H7 (cell line): ENCODE measurements at places on chromosomes 4 and X.

DNA sequence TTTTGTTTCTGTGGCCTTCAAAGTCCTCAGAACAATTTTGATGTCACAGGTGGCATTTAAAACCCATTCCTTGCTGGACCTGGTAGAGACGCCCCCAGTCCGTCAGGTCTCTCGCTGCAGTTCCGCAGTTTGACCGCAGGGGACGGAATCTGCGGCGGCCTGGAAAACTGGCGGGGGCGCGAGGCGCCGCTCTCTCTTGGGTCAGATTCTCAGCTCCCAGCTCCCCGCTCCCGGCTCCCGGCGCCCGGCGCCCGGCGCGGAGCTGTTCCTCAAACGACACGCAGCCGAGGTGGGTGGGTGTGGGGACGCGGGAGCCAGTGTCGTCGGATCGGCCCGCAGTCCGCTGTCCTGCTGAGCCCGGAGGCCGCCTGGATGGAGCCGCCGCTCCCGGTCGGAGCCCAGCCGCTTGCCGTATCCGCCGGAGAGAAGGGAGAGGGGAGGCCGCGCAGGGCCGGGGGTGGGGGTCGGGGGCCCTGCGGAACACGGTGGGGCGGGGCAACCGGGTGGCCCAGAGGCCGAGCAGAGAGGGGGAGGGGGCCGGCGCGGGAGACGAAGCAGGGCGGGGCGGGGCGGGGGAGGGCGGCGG lies at the start of gene OCRL:
OCRL (plus strand) TSS at position 192 of the 586 bp plus-strand sequence; CDS start at position 373, 181 bp downstream.
- peak; percentile 93 for DNase-seq

DNA sequence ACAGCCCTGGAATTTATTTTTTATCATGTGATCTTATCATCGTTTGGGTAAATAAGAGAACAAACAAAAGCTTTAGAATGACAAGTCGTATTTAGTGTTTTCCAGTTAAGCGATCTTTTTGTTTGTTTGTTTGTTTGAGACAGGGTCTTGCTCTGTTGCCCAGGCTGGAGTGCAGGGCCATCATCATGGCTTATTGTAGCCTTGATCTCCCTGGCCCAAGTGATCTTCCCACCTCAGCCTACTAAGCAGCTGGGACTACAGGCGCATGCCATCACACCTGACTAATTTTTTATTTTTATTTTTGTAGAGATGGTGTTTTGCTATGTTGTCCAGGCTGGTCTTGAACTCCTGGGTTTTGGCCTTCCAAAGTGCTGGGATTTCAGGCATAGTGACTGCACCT lies 57.1 kb upstream of the PDLIM3 start:
- no peak for DNase-seq

DNA sequence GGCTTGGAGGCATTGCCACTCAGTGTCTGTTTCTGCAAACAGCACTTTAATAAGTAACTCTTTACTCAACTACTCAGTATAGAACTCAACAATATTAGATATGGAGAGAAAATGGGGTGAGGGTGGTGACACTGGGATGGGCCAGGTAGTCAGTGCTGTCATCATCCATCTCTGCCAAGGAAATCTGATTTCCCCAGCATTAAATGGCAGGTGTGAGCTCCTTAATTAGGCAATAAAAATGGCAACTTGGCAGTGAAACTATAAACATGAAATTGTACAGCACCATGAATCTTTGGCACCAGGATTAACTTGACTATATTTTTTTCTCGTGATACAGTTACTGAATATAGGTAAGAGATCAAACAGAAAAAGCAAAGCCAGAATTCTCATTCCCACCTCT lies 146.2 kb downstream of the GLRA2 start:
- no peak for DNase-seq

DNA sequence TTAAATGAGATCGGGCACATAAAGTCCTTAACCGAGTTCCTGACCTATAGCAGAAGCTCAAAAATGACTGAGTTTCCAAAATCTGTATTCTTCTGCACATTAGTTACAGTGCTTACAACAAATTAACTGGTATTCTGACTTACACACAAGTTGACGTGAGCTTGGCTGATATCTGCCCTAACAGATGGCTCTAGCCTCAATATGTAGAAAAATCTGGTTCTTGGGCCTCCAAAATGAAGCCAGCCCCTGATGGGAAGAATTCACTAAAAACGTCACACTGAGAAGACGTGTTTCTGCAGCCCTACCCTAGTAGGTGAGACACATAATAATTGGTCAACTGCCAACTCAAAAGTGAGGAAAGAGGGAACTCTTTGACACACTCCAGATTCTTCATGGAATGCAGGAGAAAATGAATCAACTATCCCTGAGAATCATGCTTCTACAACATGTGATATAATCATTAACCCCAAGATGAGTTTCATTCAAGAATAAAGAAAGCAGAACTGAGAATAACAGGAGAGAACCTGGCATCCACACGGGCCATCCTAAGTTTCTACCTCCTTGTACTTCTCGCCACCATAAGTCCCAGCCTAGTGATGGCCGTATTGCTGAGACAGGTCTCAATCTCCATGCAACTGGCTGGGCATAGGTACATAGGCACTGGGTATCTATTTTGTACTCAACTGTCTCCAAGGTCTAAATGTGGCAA lies 8.2 kb downstream of the STX18 start:
- DNase-seq, result no peak

- no peak for DNase-seq
Measured at GRCh38 chr4:24644983-24645764, 60.8 kb upstream of the DHX15 start.

- DNase-seq, result no peak
Measured at GRCh38 chr4:18954538-18954937, 933.0 kb upstream of the LCORL start.

DNA sequence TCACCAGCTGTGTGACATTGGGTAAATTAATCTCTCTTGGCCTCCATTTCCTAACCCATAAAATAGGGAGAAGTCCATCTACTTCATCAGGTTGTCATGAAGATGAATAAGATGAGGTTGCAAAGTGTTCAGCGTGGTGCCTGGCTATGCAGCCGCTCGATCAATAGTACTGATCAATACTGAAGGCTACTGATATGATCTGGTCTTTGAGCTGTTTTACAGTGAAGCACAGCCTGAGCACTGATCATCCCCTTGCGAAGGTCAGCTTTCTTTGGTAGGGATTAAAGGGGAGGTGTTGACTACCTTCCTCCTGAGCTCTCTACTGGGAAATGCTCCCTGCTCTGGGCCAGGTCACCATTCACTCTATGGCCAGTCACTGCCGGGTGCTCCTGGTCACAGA lies 108.4 kb upstream of the NOCT start:
- no peak for DNase-seq

DNA sequence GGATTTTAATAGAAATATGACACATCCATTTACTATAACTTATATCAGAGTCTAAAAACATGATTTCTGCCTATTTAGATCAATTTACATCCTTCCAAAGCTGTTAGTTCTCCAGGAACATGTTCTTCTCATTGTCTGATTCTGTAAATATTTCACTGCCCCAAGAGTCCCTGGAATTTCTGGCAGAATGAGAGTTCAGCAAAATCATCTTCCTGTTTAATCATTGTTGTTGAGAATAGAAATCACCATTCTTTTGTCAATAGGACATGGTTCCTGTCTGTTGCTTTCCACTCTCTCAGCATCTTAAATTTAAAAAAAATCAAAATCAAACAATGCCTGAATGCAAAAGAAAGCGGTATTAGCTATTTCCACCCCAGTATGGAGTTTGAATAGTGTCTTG lies 172.8 kb upstream of the FRMPD4 start:
- no peak for DNase-seq

DNA sequence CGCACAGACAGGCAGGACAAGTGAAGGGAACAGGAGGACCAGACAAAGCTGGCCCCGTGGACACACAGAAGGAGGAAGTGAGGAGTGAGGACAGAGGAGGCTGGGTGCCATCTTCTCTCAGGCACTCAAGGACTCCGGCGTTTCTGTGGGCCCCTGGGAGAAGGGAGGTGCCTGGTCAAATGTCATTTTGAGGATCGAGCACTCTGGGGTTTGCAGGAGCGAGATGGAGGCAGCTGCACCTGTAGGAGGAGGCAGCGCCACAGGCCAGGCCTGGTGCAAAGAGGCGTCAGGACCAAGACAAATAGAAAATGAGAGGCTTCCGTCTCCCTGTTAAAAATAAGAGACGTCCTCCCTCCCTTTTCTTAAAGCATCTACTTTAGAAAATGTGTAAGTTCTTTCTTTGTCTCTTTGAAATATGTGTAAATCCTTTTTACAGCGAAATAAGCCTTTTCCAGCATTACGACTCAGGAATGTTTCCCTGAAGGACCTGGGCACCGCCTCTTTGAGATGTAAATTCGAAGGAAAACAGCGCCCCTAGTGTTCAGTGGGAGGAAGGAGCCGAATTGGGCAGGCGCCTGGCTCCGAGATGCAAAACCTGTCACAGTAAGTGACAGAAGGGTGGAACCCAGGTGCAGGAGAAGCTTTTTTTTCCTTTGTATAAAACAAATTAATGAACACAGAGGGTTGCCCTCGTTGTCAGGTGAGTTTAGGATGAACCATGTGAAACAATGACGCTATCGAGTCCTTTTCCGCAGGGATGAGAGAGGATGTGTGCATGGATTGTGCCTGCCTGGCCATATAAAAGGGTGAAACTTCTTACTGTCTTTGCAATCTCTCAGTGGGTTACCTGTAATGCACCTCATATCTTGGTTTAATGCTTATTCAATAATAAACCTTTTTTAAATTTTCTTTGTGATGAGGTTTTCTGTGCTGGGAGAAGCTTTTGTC lies 1.4 kb upstream of the C4orf50 start:
- DNase-seq, result peak; percentile 90

DNA sequence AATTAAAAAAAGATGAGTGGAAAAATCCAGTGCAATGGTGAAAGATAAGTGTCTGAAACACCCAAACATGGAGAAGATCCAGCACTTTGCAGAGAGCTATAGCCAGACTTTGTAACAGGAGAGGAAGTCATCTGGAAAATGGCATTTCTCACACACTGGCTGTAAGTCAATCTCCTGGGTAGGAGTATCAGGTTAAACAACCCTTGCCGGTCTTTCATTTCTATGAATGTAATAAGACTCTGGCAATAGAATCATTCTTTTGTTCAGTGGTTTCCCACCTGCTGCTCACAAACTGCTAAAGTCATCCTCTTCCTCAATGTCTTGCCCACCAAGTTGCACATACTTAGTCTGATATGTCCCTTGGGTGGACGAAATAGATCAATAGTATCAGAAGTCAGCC lies 94.0 kb upstream of the ATP8A1 start:
- no peak for DNase-seq

GRCh38 chr4:2402048-2402842 lies 16.2 kb downstream of the ZFYVE28 start:
- DNase-seq, result peak; percentile 95

DNA sequence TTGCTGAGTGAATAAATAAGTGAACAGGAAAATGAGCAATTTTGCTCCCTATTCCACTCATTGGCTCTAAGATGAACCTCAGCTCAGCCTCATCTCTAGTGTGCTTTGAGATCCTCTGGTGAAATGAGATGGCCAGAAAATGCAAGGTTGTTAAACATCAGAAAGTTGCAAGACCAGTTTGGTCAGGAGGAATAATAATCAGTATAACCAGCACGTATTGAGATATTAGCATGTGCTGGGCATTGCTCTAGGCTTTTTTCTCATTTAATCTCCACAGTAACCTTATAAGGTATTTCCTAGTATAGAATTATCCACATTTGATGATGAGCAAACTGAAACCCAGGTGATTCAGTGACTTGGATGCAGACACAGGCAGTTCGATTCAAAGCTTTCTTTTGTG lies 110.5 kb upstream of the PAK3 start:
- no peak for DNase-seq

DNA sequence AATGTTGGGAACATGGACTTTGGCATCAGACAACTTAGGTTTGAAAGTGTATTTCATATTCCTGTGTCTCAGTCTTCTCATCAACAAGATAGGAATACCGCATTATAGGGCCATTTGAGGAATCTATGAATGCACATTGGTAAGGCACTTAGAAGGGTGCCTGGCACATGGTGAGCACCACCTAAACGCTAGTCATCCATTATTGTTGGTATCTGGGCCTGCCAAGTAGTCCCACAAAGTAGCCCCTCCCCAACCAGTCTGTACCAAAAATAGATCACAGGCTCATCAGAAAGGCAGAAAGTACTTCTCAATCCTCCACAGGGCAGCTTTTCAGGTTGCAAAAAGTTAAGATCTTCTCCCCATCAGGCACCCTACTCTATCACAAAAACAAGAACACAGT lies 162.3 kb upstream of the KLF3 start:
- DNase-seq, result no peak

GRCh38 chr4:52869196-52869595 lies 7.1 kb downstream of the RASL11B start:
- peak; percentile 55 for DNase-seq

GRCh38 chr4:148182230-148182911 lies 259.8 kb downstream of the NR3C2 start:
- no peak for DNase-seq

GRCh38 chr4:69051576-69051943 lies 44.7 kb upstream of the UGT2B7 start:
- DNase-seq, result no peak

- no peak for DNase-seq
Measured at GRCh38 chrX:64428371-64428770, 33.1 kb upstream of the MTMR8 start.

- no peak for DNase-seq
Measured at GRCh38 chrX:154548028-154548316, 552 bp downstream of the IKBKG start.

DNA sequence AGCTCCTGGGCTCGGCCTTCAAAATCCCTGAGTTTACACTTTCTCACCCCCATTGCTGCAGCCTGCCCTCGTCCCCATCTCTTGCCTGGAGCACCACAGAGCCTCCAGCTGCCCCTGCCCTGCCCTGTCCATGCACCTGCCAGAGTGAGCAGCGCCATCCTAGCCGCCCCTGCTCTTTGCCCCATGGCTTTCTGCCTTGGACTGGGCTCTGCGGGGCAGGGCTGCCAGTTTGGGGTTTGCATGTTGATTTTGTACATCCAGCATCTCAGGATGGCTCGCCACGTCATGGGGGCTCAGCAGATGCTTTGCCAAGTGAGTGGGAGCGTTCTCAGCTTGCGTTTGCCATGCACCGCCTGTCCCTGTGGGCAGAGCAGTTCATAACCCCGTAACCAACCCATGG lies 67.1 kb upstream of the HGFAC start:
- DNase-seq, result peak; percentile 34

GRCh38 chr4:22091906-22092305 lies 143.3 kb upstream of the KCNIP4 start:
- DNase-seq, result no peak

DNA sequence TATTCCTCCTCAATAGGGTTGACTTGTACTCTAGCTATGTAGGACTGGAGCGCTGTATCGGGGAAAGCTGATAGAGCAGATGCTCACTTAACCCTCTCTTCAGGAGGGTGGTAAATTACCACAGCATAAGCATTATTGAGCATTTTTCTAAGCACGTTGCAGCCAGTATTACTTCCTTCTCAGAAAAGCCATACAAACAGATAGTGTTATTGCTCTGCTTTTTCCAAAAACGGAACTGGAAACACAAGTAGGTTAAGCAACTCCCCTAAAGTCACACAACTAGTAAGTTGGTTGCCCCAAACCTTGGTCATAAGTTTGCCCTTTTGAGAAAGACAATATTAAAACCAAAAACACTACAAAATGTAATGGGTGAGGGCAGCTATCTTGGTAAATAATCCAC lies 73.9 kb downstream of the REELD1 start:
- no peak for DNase-seq

GRCh38 chr4:87270825-87271224 lies 50.4 kb upstream of the KLHL8 start:
- peak; percentile 14 for DNase-seq

- DNase-seq, result no peak
Measured at GRCh38 chr4:7771056-7771455, 168.6 kb downstream of the AFAP1 start.

- no peak for DNase-seq
Measured at GRCh38 chr4:56289934-56290333, 97.4 kb downstream of the AASDH start.
